ENCODE measurements at places on chromosomes 16 and 17. TPM values are rescaled to one million over a fixed set of nuclear protein-coding genes. Genes with fewer than 3 reads are reported as not detected.
A peak's percentile ranks its signal among the peaks of the same experiment; 100 is the strongest.

Gene ABCA3
- total RNA-seq: 2.9 TPM

Gene SEC14L1
- 24.1 TPM for total RNA-seq

Gene NAE1
- total RNA-seq: 19.5 TPM

Gene ADAP2
- total RNA-seq: 9.1 TPM

Gene ALOX12
- total RNA-seq: not detected

Gene PRSS33
- total RNA-seq: not detected

Gene RMI2
- total RNA-seq: 0.73 TPM

Gene KRTAP4-6
- not detected for total RNA-seq

Gene KCNJ12
- total RNA-seq: 0.25 TPM

Gene SP6
- 0.11 TPM for total RNA-seq

DNA sequence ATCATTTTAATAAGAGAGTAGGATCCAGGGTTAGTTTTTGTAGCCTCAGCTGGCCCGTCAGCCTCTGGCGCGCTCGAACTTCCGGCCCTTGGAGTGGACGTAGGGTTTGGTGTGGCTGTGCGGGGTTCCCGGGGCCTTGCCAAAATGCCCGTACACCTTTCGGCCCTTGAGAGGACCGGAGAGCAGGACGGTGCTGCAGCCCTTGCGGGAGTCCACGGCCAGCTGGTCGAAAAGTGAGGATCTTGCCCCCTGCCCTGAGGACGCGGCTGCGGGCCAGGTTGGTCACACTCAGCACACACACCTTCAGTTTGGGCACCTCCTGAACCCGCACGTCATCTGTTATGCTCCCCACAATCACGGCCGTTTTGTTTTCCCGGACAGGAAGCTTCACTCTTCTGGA is 42.2 kb upstream of the CNTNAP4 start:
- no peak for DNase-seq

- DNase-seq: no peak
These were observed 74.3 kb downstream of the CA4 start for GRCh38 chr17:60224064-60224463.

GRCh38 chr16:47815655-47816054 is 340.1 kb downstream of the ABCC12 start:
- no peak for DNase-seq

- DNase-seq: no peak
These were observed 81.0 kb downstream of the ABCC1 start for GRCh38 chr16:16030449-16030848.

- no peak for DNase-seq
These were observed 100.9 kb downstream of the ZNF778 start for GRCh38 chr16:89318430-89318758.

GRCh38 chr17:61378658-61379456 is 20.8 kb upstream of the TBX2 start:
- DNase-seq: no peak

DNA sequence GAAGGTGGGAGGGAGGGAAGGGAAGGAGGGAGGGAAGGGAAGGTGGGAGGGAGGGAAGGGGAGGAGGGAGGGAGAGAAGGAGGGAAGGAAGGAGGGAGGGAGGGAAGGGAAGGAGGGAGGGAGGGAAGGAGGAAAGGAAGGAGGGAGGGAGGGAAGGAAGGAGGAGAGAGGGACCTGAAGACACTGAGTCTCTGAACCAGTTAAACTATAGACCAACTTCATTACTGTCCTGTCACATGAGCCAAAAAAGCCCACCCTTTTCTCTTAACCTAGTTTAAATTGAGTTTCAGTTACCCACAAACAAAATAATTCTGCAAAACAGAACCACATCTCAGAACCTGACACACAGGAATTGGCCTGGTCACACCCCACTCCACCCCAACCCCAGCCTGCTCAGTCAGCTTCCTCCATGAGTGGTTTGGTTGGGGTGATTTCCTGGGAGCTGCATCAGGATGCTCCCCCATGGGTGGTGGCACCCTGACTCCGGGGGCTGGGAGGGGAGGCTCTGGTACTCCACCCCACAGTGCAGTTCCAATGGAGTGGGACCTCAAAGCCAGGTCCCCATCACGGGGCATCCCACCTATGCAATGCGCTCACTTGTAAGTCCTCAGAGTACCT is 4.7 kb upstream of the PRR29 start:
- peak; percentile 36 for DNase-seq

GRCh38 chr17:1438593-1439083 is 17.4 kb downstream of the CRK start:
- no peak for DNase-seq

DNA sequence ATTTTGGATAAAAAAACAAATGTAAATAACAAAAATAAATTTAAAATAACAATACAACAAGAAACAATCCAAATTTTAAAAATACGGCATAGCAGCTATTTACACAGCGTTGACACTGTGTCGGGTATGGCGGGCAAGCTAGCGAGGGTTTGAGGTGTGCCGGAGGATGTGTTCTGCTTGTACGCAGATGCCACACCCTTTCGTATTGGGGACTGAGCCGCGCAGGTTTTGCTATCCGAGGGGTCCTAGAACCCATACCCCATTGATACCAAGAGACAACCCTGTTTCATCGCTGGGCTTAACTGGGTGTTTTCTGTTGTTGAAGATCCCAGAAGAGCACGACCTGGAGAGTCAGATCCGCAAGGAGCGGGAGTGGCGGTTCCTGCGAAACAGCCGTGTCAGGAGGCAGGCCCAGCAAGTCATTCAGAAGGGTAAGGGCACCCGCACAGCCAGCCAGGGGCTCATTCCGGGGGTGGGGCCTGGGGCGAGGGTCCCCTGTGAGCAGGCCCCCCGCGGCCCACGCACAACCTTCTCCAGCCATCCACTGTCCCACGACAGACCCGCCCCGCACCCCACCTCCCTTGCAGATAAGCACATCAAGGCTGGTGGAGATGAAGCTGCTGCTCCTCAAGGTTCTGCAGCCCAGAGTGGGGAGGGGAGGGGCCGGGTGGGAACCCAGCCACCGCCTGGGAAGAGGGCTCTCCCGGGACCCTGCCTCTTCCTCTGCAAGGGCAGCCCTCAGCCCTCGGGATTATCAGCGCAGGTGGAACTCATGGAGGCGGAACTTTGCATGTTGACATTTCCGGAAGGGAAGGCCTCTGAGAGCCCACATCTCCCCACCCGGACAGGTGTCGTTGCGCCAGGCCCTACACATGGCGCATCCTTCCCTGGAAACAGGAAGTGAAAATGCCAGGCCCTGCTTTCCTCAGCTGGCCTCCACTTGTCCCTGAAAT is 51.2 kb upstream of the CHMP6 start:
- DNase-seq: no peak

DNA sequence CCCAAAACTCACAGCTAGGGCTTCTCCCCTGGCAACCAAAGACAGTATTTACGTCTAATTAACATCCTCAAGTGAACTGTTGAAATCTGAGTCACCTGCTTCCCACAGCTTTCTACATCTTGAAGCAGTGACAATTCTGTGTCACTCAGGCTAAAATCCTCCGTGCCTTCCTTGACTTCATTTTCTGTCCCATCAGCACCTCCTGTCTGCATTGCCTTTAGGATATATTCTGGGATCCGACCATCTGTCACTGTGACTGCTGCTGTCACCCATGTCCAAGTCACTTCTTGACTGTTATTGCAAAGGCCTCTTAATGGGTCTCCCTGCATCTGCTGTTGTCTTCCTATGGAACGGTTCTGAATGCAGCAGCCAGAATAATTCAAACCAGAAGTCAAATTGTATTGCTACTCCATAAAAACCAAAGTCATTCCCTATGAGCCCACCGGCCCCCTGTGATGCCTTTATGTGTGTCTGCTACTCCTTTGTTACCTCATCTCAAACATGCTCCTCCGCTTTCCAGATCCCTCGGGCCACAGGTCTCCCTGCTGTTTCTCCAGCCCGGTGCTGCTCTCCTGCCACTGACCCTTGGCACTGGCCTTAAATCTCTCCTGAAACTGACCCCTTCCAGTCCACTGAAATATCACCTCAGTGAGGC is 56.9 kb downstream of the WWP2 start:
- no peak for DNase-seq

GRCh38 chr16:20833086-20833485 is 26.8 kb downstream of the REXO5 start:
- no peak for DNase-seq

GRCh38 chr17:37741341-37742115 is 3.3 kb downstream of the HNF1B start:
- no peak for DNase-seq

DNA sequence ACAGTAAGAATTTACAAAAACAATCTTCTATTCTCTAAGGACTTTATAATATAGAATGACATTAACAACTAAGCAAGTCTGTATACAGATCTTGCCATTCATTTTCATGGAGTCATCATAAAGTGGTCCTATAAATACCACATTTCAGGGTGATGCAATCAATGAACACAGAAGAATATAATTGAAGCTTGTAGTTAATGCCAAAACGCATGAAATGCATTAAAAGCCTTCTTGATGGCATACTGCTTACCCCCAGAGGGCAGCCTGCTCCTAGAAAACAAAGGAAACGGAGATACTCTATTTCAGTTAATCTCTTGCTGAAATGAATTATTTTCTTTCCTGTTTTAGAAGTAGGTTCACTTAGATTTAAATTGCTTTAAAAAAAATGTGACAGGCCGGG is 45.2 kb upstream of the STAC2 start:
- DNase-seq: no peak

DNA sequence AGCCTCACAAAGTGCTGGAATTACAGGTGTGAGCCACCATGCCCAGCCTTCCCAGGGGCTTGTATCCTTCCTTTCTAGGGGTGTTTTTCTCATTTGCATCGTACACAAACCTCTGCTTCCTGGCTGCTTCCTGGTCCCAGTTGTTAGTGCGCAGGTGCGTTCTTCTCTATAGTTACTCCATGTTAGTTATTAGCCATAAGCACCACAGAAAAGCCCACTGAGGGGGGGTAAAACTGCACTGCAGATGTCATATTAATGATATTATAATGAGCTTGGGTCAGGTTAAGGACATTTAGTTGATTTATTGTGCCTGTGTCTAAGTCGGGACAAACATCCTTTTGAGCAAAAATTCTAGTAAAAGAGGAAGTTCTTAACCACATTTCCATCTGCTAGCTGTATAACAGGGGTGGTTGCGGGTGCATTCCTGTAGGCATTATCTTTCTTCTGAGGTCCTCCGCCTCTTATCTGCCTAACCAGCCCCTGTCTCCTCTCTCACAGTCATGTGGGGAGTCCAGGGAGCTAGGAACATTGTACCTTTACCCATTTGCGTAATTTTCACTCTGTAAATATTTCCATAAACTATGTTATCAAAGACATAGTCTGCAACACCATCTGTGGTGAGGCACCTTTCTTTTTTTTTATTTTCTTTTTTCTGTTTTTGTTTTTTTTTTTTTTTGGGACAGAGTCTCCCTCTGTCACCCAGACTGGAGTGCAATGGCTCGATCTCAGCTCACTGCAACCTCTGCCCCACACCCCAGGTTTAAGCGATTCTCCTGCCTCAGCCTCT is 23.6 kb upstream of the ATF7IP2 start:
- no peak for DNase-seq

GRCh38 chr16:78780808-78781207 is 681.4 kb downstream of the WWOX start:
- no peak for DNase-seq

DNA sequence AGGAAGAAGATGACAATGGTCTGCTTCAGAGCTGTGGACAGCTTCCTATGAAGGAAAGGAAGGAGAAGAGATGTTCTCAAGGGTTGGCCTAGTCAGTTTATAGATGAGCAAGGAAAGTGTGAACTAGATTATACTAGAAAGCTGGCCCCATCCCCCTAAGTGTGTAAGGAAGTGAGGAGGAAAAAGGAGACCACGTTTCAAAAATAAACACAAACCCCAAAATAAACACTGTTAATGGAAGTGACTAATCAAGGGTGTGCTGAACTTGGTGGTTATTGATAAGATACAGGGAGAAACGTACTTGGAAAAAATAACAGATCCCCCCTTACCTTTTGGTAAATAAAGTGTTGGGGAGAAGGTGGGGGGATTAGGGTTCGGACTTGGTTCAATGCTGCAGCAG is 267.1 kb downstream of the SOX9 start:
- DNase-seq: no peak

DNA sequence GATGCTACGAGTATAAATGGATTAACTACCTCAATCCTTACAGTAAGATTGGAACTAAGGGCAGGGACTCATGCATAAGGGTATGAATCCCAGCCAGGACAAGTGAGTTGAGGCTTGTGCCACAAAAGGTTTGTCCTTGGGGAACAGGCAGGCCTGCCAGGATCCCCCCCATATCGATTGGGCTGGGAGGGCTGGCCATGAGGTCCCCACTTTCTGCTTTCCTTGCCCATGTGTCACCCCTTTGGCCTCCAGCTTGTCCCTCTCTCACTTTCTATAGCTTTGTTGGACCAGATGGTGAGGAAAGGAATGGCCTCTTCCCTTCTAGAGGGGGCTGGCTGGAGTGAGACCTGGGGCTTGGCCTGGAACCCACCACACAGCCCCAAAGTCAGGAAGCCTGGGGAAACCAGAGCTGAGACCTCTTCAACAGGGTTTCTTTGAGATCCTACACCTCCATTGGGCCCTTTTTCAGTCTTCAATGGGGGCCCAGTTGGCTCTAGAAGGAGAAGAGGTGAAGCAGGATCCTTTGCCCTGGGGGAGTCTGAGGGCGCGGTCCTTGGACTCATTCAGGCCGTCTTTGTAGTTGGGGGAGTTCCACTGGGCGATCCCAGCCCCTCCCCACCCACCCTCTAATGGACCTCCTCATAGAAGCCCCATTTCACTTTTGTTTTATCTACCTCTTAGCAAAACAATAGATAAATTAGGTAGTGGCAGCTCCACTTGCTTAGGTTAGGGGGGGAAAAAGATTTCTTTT is 57.3 kb downstream of the IGF2BP1 start:
- no peak for DNase-seq

DNA sequence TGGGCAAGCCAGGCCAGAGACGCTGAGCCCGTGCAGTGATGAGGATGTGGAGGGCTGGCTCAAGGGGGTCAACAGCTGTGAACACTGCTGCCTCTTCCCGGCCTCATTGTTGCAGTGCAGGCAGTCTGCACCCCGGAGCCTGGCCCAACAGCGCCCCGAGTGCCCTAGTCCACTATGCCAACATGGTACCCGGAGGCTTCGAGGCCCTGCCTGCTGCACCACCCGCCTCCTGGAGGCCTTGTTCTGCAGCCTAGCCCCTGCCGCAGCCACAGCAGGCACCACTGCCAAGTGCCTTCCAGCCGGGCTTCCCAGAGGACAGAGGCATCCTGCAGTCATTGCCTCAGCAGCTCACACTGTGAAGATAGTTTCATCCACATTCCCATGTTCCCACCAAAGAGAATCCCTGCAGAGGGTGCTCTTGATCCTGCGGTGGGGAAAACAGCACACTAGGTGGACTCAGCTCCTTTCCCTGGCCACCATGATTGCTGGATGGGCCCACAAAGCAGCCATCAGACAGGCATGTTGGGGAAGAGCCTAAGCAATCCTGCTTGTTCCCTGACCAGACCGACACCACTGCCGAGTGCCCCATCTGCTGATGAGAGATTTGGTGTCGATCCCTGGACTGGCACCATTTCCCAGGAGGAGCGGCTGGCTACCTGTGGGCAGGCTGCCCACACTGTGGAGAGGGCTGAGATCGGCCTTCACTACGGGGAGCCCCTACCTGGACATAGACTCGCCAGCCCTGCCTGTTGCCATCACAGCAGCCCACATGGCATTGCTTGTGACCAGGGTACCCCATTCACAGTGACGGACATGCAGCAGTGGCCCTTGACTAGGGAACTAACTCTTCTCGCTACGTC is 44.9 kb downstream of the USP22 start:
- DNase-seq: no peak
